Stimulated activated CD8-positive, alpha-beta memory T cell treated with anti-CD3 and anti-CD28 coated beads, Interleukin-4, amount 100 ng/mL, for 48 hours (primary cell): ENCODE measurements at places on chromosomes 12 and 14.

DNA sequence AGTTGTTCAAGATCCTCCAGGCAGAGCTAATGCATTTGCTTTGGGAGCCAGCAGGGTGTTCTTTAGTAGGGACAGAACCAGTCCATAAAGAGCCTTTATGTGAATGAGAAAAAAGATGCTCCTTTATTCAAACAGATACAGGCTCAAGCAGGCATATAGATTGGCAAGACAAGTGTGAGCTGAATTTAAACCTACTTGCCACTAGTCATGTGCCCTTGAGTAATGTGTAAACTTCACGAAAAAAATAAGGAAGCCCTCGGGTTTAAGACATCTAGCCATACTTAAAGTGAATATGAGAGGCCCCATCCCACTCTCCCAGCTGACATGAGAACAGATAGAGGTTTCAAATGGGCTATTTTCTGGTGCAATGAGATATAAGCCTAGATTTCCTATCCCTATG, 43.1 kb upstream of the STRAP start:
- no peak for DNase-seq

DNA sequence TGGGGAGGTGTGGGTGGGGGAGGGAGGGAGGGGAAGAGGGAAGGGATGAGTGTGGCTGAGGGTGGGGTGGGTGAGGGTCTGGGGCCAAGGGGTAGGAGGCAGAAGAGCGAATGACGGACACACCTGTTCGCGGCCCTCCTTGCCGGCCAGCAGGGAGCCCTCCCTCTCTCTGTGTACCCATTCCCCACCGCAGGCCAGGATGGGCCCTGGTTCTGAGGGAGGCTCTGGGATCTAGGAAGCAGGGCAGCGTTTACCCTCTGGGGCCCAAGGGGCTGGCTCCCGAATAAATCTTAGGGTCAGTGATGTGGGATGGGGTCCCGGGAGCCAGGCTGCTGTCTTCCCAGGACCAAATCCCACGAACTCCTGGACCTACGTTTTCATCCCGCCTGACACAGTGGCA, 46.0 kb upstream of the ESRRB start:
- no peak for DNase-seq

DNA sequence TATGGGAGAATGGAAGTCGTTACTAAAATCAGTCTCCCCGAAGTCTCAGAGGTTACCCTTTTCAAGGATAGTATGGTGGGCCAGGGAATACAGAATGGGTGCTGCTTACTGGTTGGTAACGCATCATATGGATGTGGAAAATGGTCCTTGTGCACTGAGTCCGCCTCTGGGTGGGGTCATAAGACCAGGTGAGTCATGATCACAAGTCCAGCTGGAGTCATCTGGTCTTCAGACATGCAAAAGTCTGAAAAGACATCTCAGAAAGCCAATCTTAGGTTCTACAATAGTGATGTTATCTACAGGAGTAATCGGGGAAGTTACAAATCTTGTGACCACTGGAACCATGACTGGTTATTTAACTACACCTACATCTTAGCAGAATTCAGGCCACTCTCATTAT, 71.9 kb upstream of the TCL1B start:
- DNase-seq = no peak

DNA sequence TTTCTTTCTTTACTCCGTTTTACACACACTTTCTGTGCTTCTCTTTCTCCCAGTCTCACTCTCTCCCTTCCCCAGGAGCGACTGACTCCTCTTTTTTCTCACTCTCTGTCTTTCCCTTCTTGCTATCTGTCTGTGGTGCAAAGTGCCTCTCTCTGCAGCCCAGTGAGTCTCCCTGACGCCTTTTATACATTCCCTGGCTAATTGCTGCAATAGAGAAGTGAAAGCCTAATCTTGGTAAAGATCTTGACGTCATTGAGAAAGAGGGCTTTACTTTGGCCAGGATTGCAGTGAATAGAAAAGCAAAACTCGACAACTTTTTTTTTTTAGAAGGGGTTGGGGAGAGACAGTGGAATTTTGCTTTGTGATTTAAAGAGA, 706 bp upstream of the DIO2 start:
- DNase-seq = no peak

GRCh38 chr14:30520536-30520935, 38.4 kb upstream of the G2E3 start:
- no peak for DNase-seq

GRCh38 chr12:121232163-121232562, 22.2 kb downstream of the P2RX4 start:
- DNase-seq = no peak

- DNase-seq = no peak
These were observed 477.9 kb downstream of the MED13L start for GRCh38 chr12:115799610-115800009.

DNA sequence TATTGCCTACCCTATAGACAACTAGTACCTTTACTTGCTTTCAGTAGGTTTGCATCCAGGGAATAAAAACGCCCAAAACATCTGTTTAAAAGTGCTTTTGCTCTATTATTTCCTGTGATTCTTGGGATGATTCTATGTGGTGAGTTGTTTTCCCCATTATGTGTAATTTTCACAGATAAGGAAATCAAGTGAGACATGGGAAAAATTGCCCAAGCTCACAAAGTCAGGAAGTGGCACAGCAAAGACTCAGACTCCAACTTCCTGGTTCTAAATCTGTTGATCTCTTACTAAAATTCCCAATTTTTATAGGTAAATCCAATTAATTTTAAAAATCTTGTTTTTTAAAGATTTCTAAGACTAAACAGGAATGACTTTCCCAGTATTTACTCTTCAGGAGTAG, 39.0 kb downstream of the NID2 start:
- no peak for DNase-seq

- DNase-seq = no peak
These were observed 377.4 kb downstream of the NAV3 start for GRCh38 chr12:78208092-78208491.

- no peak for DNase-seq
These were observed 441.2 kb downstream of the BTG1 start for GRCh38 chr12:91704446-91704845.

DNA sequence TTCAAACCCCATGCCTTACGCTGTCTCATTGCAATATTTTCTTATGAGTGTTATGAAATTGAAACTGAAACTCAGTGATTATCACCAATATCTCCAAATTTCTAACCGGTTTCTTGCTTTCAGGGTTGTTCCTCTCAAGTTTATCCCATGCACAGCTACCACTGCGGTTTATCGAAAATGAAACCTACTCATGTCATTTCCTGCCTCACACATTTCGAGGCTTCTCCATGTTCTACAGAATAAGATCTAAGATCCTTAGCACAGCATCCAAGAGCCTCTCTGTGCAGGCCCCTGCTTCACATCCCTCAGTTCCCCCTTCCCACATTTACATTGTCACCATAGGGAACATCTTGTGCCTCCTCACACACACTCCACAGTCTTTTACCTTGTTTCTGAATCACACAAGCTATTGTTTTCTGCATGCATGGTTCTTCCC, 45.5 kb upstream of the FAR2 start:
- DNase-seq = peak; percentile 38

GRCh38 chr12:94080341-94081009, 67.9 kb upstream of the PLXNC1 start:
- no peak for DNase-seq

DNA sequence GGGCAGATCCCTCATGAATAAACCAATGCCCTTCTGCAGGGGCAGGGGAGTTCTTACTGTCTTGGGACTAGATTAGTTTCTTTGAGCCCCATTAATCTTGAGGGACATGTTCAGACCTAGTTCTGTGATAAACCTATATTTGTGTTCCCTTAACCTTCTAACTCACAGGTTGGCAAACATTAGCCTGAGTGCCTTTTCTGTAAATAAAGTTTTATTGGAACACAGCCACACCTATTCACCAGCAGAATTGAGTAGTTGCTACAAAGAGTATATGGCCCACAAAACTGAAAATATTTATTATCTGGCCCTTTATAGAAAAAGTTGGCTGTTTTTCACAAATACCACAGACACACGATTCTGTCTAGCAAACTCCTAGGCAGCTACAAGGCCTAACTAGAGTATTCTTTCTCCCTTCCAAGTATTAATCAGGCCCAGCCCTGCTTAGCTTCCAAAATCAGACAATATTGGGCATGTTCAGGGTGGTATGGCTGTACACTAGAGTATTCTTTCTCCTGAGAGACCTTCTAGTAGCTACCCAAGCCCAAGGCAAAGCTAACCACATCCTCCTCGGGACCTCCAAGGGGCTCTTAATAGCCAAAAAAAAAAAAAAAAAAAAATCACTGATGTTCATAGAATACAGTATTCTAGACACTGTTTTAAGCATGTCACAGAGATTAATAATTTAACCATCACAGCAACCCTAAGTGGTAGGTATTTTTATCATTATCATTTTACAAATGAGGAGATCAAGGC, 199.3 kb upstream of the PWP1 start:
- no peak for DNase-seq

DNA sequence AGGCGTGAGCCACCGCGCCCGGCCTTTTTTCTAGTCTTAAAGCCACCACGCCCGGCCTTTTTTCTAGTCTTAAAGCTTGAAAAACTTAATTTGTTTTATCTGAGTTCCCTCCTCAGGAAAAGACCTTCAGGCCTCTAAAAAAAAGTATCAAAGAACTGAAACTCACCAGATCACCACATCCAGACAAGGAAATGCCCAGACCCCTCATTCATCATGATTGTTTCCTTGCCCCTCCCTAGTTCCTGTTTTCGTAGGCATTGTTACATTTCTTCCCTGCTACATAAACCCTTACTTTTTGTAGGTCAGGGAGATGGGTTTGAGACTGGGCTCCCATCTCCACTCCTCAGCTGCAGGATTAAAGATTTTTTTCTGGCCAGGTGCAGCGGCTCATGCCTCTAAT, 21.1 kb upstream of the VWF start:
- DNase-seq = no peak

DNA sequence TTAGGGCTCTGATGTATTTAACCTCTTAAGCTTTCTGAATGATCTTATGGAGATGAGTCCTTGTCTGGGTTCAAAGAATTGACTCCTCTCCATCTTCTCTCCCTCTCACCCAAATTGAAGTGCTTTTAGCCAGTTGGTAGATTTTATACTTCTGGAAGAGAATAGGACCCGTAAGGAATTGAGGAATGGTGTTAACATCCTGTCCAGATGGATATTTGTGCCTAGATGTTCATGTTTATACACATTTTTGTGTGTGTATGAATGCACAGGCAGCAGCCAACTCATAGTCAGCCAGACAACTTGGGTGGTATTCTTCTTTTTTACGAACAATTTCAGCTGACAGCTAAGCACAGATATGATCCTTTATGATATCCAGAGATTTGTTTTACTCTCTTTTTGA, 449.6 kb upstream of the RGS6 start:
- no peak for DNase-seq

DNA sequence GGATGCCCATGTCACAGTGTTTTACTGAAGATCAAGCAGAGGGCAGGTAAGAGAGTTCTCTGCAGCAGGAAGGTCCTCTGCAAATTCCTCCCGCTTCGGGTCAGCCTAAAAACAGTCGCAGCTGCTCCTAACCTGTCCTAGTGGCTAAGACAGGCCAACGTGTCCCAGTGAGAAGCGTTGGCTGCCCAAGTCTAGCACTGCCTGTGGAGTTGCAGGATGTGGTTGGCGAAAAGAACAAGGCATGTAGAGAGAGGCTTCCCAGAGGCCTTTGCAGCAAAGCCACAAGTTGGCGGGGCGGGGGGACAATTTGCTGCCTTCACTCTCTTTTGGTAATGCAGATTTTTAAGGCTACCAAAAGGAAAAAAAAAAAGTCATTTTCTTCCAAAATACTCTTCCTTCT, 340.1 kb downstream of the BCL11B start:
- DNase-seq = peak; percentile 62

DNA sequence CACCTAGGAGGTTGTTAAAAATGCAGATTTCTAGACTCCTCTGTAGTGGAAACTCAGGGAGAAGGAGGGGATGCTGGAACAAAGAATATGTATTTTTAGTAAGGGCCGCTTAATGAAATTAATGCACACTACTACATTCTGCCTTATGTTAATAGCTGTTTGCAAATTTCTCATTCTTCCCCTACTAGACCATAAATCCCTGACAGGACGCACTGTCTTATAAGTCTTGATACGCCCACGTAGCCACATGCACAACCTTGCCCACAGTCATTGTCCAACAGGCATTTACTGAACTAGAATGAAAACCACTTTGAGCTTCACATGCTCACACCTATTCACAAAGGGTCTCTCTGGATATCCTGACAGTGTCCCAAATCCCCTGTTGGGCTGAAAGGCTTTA, 10.5 kb downstream of the KRT2 start:
- DNase-seq = peak; percentile 23

- no peak for DNase-seq
These were observed 41.3 kb downstream of the CD9 start for GRCh38 chr12:6241495-6241894.

DNA sequence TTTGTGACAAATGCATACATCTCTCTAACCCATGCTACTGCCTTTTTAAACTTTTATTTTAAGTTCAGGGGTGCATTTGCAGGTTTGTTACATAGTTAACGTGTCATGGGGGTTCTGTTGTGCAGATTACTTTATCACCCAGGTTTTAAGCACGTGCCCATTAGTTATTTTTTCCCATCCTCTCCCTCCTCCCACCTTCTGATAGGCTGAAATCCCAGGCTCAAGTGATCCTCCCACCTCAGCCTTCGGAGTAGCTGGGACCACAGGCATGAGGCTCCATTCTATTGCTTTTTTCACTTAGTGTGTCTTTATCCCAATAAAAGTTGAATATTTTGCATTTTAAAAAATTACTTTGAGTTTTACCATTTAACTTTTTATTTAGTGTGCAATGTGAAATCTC, 68.9 kb downstream of the BAZ1A start:
- no peak for DNase-seq
